ENCODE measurements at places on chromosomes 11 and 22.

- no peak for DNase-seq
These were observed 11.8 kb upstream of the WDR74 start for GRCh38 chr11:62850911-62851806.

DNA sequence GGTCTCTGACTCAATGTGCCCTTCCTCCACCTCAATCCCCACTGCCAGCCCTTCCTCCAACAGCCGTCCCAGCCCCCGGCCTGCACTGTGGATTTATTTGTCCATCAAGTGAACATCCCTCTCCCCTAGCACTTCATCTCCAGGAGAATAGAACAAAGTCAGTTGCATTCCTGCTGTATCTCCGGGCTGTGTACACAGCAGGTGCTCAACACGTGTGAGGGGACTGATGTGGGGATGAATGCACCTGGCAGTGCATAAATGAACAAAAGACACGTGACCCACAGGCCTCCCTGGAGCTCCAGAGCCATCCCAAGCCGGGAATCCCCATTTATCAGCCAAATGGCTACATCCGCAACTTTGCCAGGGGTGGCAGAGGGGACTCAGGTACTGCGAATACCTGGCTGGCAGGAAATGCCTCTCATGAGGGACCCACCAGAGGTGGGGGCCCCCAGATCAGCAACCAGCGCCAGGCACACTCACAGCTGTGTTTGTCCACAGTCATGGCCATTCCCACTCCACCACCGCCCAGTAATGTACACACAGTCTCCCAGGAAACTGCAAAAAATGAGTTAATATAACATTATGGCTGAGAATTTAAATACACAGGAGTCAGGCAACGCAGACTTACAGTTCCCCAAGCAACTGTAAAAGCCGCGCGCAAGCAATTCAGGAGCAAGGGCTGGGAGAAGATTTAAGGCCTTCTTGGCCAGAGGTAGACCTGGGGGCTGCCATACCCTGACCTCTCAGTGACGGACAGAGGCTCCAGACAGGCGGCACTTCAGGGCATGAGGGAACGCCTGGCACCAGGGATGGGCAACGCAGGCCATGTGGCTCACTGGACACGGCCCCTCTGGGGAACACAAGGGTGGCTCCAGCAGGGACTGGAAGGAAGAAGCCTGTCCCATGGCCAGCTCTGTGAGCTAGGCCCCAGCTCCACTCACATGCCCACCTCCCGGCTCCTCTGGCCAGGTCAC is 50.3 kb upstream of the TCF20 start:
- DNase-seq: no peak

DNA sequence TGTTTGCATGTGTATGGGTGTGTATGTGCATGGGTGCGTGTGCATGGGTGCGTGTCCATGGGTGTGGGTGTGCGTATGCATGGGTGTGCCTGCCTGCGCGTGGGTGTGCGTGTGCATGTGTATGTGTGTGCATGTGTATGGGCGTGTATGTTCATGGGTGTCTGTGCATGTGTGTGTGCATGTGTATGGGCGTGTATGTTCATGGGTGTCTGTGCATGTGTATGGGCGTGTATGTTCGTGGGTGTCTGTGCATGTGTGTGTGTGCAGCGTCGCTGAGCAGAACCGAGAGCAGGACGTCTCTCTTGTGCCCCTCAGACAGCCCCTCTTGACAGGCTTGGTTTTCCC is 13.9 kb downstream of the IL17REL start:
- no peak for DNase-seq

DNA sequence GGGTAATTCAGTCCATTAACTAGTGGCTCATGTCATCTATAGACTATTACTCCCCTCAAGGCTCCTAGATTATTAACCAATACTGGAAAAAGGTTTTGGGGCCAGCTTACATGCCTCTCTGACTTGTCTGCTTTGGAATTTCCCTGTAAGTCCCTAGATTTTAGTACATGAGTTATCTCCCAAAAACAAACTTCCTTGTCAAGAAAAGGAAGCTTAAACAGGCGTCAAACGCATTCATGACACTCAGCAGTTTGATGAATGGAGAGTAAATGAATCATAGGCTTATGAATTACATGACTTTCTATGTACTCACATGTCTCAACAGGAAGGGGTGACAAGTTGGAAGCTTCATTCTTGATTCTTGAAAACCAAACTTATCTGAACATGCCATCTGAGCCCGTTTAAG is 70.8 kb downstream of the BLID start:
- DNase-seq: no peak

GRCh38 chr11:130782361-130783222 is 133.7 kb downstream of the SNX19 start:
- DNase-seq: no peak

DNA sequence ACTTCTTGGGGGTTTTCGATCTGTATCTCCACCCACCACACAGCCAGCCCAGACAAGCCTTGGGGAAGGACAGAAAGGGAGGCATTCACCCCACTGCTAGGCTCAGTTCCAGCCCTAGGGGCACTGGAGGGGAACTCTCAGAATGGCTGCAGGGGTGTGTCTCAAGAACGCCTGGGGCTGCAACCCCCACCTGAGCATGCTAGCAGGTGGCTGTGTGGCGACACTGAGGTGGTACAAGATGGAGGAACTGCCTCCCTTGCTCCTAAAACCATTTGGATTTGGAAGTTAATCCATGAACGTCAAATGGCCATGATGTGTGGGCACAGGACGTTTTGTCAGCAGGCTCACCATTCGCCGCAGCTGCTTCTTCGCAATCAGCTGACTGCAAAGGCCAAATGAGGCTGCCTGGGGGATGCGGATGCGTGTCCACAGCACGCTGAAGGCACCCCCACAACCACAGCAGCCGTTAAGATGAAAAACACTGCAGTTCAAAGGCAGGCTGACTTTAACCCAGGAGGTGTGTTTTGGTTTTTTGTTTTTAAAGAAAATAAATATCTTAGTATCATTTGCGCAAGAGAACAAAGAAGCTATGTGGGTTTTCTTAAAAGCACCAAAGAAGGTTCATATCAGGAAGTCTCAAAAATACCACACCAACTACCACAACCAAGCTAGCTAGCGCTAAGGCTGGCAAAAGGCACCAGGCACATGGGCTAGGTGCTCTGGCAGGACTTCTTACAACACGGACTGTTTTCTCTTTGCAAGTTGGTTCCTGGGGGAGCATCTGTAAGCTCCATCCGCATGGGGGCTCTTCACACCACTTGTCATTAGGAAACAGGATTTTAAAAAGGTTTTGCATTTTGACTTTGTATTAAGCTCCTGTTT is 22.2 kb upstream of the NAP1L4 start:
- no peak for DNase-seq

GRCh38 chr11:43904742-43905535 is 24.3 kb downstream of the ALKBH3 start:
- DNase-seq: no peak

- DNase-seq: no peak
These were observed 100.3 kb downstream of the RRM1 start for GRCh38 chr11:4194889-4195288.

DNA sequence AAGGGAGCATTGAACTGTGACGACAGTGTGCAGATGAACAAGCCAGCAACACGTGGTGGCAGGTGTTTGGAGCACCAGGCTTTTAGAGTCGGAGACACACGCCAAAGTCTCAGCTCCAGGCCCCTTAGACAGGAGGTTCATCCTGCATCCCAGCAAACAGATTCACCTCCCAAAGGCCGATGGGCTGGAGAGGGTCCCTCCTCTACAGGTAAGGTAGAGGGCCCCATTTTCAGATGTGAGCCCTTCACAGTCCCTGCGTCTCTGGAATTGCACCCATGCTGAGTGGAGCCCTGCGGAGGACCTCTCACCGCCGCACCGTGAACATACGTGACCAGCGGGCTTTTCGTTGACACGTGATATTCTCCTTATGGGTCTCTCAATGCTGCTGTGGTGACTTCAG is 109.0 kb upstream of the B3GAT1 start:
- no peak for DNase-seq

DNA sequence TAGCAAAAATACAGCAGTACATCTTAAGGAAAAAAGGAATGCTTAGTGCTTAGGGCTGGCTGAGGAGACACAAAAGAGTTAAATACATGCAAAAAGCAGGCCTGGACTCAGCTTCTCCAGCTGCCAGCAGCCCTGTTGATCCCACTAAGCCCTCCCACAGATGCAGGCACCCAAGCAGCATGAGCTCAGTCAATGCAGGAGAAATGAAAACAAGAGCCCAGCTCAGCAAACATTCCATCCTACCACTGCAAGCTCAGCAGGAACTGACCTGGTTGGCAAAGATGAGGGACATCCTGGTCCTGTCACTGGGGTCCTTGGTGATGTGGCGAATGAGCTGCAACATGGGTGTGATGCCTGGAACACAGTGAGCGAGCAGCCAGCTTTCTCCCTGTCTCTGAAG is 5.8 kb downstream of the CYB5R2 start:
- DNase-seq: peak; percentile 35

- DNase-seq: no peak
These were observed 76.9 kb upstream of the ANO1 start for GRCh38 chr11:70001246-70001645.

GRCh38 chr22:38713921-38714320 is 8.2 kb downstream of the GTPBP1 start:
- DNase-seq: no peak
